Stimulated activated CD8-positive, alpha-beta memory T cell treated with anti-CD3 and anti-CD28 coated beads, Interleukin-7, amount 100 ng/mL, for 4 hours (primary cell): ENCODE measurements at places on chromosomes 2 and 18.

- DNase-seq, result no peak
These were observed 11.8 kb downstream of the CNDP2 start for GRCh38 chr18:74507927-74508326.

- no peak for DNase-seq
These were observed 100.6 kb downstream of the MSH2 start for GRCh38 chr2:47503481-47504070.

- DNase-seq, result no peak
These were observed 220.3 kb downstream of the ANAPC1 start for GRCh38 chr2:111663471-111664274.

- no peak for DNase-seq
These were observed 136.3 kb downstream of the CYP26B1 start for GRCh38 chr2:72011370-72011689.

DNA sequence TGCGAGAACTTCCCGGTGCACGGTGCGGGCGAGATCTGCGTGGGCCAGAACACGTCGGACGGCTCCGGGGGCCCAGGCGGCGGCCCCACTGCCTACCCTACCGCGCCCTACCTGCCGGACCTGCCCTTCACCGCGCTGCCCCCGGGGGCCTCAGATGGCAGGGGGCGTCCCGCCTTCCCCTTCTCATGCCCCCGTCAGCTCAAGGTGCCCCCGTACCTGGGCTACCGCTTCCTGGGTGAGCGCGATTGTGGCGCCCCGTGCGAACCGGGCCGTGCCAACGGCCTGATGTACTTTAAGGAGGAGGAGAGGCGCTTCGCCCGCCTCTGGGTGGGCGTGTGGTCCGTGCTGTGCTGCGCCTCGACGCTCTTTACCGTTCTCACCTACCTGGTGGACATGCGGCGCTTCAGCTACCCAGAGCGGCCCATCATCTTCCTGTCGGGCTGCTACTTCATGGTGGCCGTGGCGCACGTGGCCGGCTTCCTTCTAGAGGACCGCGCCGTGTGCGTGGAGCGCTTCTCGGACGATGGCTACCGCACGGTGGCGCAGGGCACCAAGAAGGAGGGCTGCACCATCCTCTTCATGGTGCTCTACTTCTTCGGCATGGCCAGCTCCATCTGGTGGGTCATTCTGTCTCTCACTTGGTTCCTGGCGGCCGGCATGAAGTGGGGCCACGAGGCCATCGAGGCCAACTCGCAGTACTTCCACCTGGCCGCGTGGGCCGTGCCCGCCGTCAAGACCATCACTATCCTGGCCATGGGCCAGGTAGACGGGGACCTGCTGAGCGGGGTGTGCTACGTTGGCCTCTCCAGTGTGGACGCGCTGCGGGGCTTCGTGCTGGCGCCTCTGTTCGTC, 1.7 kb downstream of the FZD7 start:
- DNase-seq, result no peak

DNA sequence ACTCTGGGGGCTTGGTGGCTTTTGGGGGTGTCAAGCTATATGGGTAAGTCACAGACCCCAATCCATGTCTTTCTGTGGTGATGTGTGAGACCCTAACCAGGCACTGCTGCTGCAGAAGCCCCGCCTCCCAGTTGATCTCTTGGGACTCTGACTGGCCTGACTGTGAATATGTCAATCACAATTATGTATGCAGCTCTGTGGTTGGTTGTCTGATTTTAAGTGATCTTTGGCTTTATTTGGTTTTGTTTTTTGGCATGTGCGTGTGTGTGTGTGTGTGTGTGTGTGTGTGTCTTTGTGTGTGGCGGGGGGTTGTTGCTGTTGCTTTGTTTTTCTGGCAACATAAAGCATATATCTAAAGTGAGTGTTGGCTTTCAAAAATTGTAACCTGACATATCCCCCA, 78.5 kb upstream of the GLS start:
- no peak for DNase-seq

GRCh38 chr2:39602616-39603015, 63.1 kb upstream of the TMEM178A start:
- DNase-seq, result no peak

- DNase-seq, result no peak
These were observed 27.8 kb downstream of the ANO7 start for GRCh38 chr2:241216211-241216761.

GRCh38 chr2:8045081-8045614, 636.7 kb upstream of the ID2 start:
- no peak for DNase-seq

- DNase-seq, result no peak
These were observed 177.9 kb downstream of the NRP2 start for GRCh38 chr2:205860181-205860580.

GRCh38 chr18:56165601-56166355, 472.6 kb downstream of the TXNL1 start:
- no peak for DNase-seq

DNA sequence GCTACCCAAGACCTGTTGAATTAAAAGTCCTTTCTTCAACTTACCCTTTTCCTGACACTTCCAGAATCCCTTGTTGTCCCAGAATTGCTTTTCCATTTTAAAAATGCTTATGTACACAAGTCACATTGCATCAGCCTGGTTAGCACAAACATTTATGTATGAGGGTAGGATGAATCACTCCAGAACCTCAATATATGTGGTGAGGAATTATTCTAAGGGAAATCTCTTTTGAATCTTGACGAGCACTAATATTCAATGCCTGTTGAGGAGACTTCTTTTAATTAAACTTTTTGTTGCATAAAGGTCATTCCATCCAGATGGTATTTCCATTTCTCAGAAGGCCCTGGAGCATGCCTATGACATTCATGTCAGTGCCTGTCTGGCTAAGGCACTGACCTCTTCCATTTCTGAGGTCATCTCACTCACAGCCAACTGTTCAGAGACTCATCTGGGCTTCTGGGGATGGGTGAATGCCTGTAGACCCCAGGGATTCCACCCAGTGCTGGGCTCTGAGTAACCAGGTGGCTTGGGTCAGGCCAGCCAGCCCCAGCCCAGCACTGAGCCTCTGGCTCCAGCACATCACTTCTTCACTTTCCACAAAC, 28.2 kb downstream of the ACMSD start:
- no peak for DNase-seq

GRCh38 chr2:84041506-84041905, 417.6 kb downstream of the SUCLG1 start:
- DNase-seq, result no peak

- no peak for DNase-seq
These were observed 12.4 kb downstream of the CCL20 start for GRCh38 chr2:227826019-227826521.

DNA sequence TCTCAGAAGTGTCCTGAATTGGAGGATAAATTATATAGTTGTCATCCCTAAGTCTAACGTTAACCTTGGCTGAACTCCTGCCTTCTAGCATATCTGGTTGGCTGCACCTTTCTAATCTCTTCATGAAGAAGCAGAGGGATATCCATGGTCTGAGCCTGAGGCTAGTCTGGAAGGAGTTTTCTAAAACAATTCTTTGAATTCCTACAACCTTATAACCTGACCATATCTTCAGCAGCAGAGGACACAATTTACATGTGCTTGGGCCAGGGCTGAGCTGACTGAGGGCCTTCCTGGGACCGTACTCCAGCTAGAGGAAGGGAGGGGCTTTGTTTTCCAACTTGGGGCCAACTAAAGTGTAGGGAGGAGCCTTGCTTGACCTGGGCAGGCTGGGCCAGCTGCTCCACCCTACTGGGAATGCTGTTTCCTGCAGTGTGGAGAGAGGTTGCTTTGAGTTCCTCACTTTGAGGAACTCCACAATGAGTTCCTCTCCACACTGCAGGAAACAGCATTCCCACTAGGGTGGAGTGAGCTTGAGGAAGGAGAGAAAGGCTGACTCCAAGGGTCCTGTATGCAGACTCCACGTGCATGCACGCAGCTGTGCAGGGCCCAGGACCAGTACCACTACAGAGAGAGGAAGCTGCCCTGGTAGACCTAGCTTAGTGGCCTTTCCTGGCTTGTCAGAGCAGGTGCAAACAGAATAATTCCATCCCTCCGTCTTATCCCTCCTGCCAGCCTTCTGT, 19.6 kb downstream of the CEP68 start:
- no peak for DNase-seq

GRCh38 chr2:40255103-40255502, 196.8 kb downstream of the SLC8A1 start:
- no peak for DNase-seq

- DNase-seq, result no peak
These were observed 42.5 kb downstream of the HRH4 start for GRCh38 chr18:24502667-24503523.

DNA sequence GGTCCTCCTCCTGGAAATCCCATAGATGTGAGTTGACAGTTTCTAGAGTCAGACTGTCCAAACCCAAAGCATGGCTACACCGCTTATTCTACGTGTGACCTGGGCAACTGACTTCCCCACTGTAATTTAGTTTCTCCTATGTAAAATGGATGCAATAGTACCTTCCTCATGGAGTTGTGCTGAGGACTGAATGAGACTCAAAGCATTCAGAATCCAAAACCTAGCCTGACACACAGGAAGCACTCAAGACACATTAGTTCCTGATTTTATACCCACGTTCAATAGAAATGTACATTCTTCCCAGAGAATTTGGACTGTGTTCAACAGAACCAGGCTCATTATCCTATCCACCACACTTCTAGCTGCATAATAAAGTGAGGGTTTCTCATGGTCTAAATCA, 88.8 kb downstream of the STK39 start:
- DNase-seq, result no peak

DNA sequence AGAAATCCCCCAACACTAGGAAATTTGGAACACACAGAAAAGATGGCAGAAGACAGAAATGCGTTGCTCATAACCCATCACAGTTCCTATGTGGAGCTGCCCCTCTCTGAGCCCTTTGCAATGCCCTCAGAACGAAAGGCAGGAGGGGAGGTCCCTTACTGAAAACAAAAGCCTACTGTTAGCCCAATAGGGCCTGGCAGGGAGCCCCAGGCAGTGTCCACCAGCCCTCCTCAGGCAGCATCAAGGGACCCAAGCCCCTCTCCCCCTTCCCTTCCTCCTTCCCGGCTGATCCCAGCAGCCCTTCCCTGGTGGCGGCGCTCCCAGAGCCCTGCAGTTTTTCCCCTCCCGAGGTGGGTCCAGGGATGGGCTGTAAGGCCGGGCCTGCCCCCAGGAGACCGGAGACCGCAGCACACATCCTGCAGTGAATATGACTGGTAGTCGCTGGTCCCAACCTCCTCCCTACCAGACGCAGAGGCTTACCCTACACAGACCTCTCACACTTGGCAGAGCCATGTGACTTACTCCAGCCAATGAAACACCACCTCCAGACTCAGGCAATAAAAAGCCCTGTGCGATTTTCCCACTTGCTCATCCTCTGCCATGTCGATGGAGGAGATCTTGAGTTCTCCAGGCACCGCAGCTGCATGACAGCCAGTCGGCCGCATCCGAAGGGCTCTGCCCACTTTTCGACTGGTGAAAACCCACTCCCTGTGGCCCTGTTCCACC, 19.4 kb upstream of the DUSP2 start:
- DNase-seq, result no peak

DNA sequence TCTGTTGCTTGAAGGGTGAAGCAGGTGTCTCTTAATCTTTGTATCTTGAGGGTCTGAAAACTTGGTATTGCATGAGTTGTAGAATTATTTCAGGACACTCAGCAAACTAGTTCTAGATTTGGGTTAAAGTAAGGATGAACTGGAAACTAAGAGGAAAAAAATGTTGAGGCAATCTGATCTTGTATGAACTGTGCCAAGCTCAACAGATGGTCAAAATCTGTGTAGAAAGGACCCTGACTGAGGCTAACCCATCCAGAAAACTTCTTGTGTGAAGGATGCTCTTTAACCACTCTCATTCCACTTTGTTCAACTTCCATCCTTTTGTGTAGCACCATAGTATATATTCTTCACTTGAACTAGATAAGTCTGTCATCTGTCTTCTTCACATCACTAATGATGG, 861.7 kb downstream of the SLC4A3 start:
- no peak for DNase-seq

- no peak for DNase-seq
These were observed 11.3 kb downstream of the VPS54 start for GRCh38 chr2:64007924-64008323.

DNA sequence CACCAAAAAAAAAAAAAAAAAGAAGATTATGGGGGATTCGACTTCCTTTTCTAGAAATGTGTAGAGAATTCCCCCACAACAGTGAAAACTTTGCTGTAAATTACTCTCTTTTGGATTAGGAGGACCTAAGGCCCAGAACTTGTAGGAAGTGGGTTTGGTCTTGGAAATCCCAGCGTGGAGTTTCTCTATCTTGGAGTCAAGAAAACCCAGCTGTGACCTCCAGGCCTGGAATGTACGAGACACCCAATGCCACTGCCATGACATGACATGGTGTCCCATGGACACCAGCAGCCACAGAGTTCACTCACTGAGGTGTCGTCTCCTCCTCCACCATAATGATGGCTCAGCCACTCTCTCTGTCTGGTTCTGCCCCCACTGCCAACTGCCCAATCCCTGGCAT, 202.3 kb downstream of the ALPK2 start:
- DNase-seq, result no peak

DNA sequence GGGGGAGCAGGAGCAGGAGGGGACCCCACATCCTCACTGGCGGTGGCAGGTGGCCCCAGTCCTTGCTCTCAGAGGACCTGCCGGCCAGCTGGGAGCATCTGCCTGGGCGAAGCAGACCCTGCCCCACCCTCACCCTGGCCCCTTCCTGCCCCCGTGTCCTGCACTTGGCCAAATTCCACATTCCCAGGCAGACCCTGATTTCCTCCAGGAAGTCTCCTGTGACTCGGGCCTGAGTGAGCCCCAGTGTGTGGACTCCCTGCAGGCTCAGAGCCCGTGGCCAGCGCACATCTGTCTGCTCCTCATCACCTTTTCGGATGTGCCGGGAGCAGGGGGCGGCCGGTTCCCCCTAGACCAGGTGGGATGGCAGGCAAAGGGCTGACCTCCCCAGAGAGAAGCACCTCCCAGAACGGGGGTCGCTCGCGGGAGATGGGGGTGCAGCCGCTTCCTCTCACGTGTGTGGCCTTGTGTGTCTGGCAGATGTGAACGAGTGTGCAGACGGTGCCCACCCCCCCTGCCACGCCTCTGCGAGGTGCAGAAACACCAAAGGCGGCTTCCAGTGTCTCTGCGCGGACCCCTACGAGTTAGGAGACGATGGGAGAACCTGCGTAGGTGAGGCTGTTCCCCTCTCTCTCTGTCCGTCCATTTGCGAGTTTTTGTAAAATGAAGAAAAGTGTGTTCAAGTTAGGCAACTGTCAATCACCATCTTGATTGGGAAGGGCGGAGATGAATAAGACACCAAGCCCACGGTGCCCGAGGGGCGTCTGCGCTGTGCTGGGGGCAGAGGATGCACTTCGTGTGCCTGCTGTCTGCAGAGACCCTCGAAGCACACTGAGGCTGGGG, 90.4 kb downstream of the TPO start:
- no peak for DNase-seq

- DNase-seq, result no peak
These were observed 8.8 kb downstream of the IMMT start for GRCh38 chr2:86186431-86186830.

GRCh38 chr2:86622519-86623042, 1.1 kb downstream of the RNF103 start:
- DNase-seq, result no peak
